ENCODE measurements at places on chromosomes 16 and 17.
A peak's percentile ranks its signal among the peaks of the same experiment; 100 is the strongest.

- DNase-seq, result no peak
These were observed 24.0 kb downstream of the MAP3K14 start for GRCh38 chr17:45292696-45293412.

DNA sequence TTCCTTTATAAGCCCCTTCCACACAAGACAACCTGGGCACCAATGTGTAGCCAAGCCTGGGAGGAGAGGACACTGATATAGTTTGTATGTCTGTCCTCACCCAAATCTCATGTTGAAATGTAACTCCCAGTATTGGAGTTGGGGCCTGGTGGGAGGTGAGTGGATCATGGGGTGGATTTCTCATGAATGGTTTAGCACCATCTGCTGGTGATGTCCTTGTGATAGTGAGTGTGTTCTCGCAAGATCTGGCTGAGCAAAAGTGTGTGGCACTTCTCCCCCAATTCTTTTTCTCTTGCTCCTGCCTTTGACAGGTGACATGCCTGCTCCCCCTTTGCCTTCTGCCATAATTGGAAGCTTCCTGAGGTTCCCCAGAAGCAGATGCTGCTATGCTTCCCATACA is 135.8 kb downstream of the USP31 start:
- DNase-seq, result no peak

DNA sequence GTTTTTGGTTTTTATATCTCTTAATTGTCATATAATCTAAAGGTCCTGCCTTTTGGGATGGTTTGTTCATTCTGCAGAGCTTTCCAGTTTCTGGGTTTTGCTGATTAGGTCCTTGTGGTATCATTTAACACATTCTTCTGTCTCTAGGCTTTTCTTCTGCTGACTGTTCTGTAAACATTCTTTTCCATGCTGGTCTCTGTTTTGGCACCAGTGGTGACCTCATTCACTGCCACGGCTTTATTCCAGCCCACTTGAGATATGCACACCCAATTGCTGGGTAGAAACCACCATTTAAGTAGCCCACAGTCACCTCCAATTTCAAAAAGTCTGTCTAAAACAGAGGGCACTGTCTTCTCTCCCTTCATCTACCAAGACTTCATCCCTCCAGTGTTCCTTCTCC is 31.1 kb upstream of the COX10 start:
- no peak for DNase-seq

GRCh38 chr16:24700549-24701392 is 28.7 kb upstream of the TNRC6A start:
- DNase-seq, result no peak

DNA sequence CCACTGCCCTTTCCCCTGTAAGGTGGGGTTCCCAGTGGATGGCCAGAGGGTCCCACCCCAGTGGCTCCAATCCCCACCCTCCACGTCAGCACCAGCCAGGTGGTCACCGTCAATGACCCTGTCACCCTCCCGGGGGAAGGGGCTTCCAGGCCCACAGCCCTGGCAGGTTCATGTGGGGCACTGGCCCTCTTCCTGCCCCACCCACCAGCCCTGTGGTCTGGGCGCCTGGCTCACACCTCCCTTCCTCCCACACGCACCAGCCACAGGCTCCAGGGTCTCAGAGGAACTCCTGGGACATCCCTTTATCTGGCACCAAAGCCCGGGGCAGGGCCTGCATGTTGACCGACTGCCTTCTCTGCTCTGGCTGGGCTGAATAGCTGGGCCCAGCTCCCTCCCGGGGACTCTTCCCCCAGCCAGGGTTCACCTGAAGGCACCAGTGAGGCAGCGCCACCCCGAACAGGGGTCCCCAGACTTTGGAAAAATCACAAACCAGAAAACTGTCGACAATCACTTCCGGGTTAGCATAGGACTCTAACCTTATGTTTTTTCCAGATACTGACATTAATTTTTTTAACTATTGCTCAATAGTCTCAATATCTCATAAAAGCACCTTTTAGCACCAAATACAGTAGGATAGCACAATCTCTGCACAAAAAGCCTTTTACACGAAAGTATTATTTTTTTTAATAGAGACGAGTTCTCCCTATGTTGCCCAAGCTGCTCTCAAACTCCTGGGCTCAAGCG is 21.9 kb upstream of the ZC3H18 start:
- DNase-seq, result no peak

- DNase-seq, result no peak
These were observed 53.1 kb downstream of the CMIP start for GRCh38 chr16:81497690-81498089.

GRCh38 chr17:79031996-79032875 is 8.3 kb downstream of the C1QTNF1 start:
- no peak for DNase-seq

- no peak for DNase-seq
These were observed 2.1 kb downstream of the RGS9 start for GRCh38 chr17:65139101-65139764.

- DNase-seq, result peak; percentile 51
These were observed 2.5 kb upstream of the STARD3 start for GRCh38 chr17:39634384-39634871.

DNA sequence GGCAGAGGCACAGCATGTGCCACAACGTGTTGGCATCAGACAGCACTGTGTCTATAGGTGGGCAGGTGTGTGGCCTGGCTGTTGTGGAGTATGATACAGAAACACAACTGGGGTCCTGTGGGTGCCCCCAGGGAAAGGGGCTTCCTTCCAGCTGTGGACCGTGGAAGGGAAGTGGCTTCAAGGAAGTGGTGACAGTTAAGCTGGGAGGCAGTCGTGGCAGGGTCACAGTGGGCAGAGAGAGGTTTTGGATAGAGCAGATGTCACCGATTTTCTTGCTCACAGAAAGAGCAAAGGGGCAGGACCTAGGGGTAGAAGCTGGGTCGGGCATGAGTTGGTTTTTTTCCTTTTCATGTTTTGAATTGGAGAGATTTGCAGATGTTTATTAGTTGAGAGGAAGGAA is 11.2 kb upstream of the ORAI3 start:
- no peak for DNase-seq

- DNase-seq, result no peak
These were observed 449 bp downstream of the SMCR8 start for GRCh38 chr17:18315562-18315922.

DNA sequence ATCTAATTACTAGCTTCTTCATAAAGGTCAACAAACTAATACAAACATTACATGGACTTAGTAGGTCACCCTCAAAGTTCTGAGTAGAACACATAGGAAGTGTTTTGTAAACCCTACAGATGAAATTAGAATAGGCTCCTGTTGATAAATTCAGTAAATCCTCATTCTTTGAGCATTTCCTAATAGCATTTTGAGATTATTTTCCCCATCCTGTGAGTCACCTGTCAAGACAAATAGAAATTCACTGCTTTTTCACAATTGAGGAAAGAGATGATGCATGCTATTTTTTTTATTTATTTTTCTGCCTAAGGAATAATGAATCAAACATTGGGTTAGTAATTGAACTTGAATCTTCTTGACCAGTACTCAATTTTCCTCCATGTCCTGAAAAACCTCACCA is 666.7 kb upstream of the GOT2 start:
- DNase-seq, result no peak

- DNase-seq, result no peak
These were observed 8.4 kb upstream of the PCTP start for GRCh38 chr17:55742272-55743102.

DNA sequence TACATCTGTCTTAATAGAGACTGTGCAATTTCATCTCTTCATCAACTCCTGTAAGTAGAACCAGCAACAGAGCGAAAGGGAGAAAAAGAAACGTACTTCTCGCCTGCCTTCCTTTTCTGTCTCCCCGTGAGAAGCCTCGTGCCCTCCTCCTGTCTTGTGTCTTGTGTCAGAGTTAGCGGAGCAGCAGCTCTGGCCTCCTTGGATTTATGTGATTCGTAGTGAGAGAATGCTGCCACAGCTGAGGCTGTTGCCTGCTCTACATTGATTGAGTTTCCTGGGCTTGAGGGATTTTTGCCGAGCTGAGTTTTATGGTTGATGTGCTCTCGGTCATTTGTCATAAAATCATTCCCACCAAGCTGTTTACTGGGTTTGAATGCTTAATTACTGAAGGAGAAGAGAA is 579.1 kb upstream of the RBFOX1 start:
- no peak for DNase-seq

GRCh38 chr17:28124962-28125361 is 82.5 kb downstream of the NLK start:
- no peak for DNase-seq

DNA sequence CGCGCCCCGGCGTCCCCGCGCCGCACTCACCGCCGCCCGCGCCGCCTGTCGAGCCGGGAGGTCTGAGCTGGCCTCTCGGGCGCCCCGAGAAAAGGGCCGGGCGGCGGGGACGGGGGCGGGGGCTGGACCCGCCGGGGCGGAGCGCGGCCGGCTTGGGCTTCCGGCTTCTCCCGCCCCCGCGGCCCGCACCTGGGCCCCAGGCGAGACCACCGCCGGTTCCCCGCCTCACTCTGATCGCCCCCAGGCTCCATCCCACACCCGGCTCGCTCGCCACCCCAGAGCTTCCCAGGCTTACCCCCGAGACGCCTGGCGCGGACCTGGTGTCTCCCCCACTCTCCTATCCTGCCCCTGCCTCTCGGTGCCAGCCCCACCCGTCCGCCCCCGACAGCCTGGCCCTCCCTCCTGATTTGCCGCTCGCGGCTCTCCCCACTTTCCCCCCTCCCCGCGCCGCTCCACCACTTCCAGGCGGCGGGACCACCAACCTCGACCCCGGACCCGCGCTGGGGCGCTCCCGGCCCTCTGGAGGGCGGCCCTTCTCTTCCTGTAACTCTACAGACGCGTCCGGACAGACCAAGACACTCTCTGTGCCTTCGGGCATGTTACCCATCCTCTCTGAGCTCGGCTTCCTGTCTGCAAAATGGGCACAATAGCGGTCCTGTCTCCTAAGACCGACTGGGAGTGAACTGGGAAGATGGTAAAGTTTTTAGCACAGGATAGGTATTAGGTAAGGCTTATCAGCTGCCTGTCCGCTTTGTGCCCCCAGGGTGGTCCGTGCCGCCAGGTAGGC is at the start of gene LITAF:
TSS of gene LITAF (minus strand) at position 64 of the 787 bp plus-strand sequence. CDS start 30,189 bp downstream, outside the sequence.
- peak; percentile 33 for DNase-seq

GRCh38 chr17:76660656-76661042 is 17.1 kb upstream of the ST6GALNAC1 start:
- DNase-seq, result no peak

- no peak for DNase-seq
These were observed 2.5 kb upstream of the ARHGAP23 start for GRCh38 chr17:38425744-38426143.

- DNase-seq, result no peak
These were observed 3.4 kb upstream of the C17orf50 start for GRCh38 chr17:35757243-35757642.

- peak; percentile 43 for DNase-seq
These were observed 132.4 kb upstream of the CHMP6 start for GRCh38 chr17:80859002-80859941.

DNA sequence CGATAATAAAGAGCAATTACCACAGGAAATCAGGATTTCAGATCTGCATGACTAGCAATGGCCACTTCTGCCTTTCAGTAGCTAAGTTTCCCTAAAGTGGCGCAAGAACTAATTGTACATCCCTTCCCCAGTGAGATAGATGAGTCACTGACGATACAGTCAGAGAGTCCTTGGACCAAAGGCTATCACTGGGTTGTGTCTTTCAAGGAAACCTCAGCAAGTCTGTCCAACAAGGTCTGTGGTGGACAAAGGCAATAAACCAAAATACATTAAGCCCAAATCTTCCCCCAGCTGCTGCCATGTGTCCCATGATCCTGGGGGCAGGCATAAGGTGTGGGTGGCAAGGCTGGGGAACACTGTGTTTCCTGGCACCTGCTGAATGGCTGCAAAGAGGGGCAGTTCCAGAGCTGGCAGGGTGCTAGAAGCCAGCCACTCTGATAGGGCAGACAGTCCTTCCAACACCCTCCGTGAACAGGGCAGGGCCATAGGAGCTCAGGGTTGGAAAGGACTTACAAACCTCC is 20.5 kb upstream of the MTMR4 start:
- no peak for DNase-seq

DNA sequence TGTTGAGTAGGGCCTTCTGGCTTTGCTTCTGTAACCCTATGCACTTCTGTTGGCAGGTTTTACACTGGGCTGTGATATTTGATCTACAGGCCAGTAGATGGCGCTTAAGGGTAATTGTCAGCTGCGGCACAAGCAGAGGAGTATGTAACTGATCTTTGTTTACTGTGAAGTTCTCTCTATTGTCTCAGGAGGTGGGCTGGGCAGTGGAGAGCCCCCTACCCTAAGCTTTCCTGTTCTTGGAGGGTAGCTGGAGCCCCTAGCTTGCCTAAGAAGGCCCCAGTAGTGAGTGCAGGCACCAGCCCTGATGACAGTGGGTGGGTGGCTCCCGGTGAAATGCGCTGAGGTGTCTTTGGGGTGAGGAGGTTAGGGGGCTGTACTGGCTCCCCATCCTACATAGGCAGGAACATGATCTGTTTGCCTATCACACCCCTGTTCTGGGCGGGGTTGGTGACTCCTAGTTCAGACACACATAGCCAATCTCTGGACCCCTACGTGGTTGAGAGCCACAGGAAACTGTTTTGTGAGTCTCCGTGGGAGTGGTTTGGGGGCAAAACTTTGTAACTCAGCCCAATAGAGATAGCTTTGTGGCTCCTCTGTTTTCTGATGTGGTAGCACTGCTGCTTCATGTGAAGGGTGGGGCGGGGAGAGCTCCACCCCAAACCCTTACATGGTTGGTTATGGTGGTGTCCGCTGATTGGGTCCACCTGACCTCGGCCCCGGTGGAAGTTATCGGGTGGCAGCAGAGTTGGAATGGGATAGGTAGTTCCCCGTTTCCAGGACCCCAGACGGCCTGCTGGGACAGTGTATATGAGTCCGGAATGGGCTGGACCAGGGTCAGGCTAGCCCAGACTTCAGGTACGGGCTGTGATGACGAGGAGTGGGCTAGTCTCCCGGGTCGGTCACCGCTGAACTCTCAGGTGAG is 60.4 kb downstream of the SLFN11 start:
- peak; percentile 12 for DNase-seq

DNA sequence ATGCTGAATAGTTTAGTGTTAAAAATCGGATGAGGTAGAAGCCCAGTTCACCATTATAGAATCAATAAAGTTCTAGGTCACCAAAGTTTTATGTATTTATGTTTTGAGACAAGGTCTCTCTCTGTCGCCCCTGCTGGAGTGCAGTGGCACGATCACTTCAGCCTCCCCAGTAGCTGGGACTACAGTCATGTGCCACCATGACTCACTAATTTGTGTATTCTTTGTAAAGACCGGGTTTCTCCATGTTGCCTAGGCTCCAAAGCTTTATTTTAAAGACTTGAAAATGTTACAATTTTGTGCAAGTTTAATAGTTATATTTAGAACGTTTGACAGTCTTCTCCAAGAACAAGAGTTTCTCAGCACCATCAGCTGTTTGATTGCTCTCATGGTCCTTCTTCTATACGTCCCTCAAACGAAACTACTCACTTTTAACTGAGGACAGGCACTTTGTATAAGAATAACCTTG is 32.1 kb downstream of the NDE1 start:
- DNase-seq, result no peak

DNA sequence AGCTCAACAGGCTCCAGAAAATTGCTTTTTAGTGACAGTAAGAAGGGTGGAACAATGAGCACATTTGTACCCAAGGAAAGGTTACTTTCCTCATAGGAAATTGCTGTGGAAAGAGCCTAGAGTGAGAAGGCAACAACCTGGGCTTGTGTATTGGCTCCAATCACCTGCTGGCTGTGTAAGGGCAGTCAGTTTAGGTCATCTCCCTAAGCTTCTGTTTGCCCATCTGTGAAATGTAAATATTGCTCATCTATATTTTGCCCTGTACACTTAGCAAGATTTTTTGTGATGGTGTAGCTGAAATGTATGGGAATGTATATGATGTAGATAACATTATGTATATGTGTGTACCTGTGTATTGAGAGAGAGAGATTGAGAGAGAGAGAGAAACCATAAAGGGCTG is 225.2 kb upstream of the MPHOSPH6 start:
- no peak for DNase-seq

GRCh38 chr17:66706851-66707450 is 128.0 kb upstream of the CACNG5 start:
- DNase-seq, result no peak
